ENCODE measurements at places on chromosomes 1 and 21.
A peak's percentile ranks its signal among the peaks of the same experiment; 100 is the strongest.

DNA sequence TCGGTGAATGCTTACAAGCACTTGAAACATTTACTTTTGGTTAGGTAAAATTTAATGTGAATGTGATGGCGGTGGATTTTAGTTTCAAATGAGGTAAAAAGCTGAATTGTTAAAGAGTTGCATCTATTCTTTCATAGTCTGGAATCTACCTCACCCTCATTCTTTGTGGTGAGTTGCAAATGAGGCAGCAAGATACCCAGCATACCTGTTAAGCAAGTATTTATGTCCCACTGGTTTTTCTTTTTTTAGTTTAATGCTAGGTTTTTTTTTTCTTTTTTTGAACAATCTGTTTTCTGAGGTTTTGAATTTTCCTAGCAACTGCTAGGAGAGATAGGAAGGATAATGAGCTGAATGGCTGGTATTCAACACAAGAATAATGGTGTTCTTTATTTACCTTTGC lies 127.9 kb upstream of the CACYBP start:
- DNase-seq = no peak

- DNase-seq = peak; percentile 51
Observed at GRCh38 chr1:203702130-203702577, 62.8 kb upstream of the LAX1 start.

GRCh38 chr1:176193023-176193422 lies 14.1 kb downstream of the COP1 start:
- DNase-seq = no peak

DNA sequence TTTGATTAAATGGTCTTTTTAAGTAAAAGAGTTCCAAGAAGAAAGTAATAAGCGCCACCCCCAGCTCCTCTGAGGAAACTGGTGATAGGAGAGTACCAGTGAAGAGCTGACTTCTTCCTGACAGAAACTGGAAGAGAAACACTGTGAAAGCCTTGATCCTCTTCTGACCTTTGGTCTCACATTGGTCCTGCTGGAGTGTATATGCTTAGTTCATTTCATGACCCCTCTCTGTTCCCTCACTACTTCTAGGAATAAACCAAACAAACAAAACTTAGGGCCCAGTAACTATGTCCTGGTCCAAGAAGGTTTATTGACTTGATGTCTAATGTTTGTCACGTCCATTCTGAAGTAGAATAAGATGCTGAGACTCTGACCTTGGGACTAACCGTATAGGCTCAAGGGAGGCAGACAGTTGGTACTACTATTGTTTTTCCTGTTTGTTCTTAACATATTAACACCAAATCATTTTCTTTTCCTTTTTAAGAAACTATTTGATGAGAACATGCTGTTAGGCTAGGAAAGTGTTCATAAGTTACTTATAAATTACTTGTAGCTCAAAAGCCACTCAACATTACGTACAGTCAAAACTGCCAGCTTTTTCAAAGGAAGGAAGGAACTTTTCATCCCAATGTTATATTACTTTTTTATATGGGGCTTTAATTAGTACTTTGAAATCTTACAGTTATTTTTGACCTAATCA lies 57.9 kb downstream of the MIER1 start:
- DNase-seq = no peak

GRCh38 chr21:22154579-22155274 lies 1156.5 kb downstream of the NCAM2 start:
- no peak for DNase-seq

DNA sequence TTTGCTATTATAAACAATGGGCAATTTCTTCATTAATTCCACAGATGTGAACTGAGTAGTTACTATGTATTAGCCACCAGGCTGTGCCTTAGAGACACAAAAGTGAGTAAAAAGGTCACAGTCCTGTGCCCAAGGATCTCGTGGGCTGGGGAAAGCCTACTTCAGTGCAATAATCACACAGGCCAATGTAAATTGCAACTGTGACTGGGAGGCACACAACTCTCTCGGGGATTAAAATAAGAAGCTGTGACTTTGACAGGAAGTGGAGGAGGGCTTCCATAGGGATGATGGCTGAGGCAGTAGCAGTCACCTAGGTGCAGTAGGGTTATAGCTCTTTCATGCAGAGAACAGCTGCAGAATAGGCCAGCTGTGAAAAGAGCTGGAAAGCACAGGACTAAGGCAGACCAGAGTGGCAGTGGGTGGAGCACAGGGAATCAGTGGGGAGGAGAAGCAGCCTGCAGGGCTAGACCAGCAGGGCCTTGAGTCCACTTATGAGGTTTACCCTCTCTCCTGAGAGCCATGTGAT lies 121.9 kb downstream of the MAB21L3 start:
- DNase-seq = no peak

DNA sequence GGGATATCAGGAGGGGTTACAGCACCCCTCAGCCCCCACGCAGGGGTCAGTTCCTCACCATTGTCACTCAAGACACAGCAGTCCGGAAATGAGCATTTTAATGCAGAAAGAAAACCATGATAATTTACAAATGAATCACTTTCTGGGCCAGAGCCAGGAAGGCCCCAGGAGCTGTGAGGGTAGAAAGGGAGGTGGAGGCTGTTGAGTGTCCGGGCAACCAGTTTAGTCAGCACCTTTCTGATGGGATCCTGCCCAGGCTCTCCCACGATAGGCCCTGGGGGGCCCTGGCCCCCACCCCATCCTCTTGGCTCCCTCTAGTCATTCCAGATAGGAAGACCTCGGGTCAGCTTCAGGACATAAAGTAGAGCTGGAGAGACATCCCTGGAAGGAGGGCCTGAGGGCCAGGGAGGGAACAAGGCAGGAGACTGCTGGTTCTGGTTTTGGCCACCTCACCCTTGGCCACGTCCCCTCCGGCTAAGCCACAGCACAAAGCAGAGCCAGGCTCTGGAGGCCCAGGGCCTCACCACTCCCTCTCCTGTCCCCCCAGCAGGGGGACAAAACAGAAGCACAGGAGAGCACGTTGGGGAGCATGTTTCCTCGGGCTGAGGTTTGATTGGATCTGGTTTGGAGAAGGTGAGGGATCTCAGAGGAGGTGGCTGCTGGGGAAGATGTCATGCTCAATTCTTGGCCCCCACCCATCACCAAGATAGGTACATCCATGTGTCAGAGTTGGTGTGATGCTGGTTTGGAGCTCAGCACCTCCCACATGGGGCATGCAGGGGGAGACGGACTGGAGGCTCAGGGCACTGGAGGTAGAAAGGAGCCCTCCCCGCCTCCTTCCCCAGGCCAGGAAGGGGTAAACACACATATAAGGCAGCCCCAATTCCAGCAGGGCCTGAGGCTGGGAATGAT lies 20.6 kb downstream of the ETNK2 start:
- DNase-seq = no peak

GRCh38 chr1:55519937-55520683 lies 304.9 kb upstream of the USP24 start:
- no peak for DNase-seq

DNA sequence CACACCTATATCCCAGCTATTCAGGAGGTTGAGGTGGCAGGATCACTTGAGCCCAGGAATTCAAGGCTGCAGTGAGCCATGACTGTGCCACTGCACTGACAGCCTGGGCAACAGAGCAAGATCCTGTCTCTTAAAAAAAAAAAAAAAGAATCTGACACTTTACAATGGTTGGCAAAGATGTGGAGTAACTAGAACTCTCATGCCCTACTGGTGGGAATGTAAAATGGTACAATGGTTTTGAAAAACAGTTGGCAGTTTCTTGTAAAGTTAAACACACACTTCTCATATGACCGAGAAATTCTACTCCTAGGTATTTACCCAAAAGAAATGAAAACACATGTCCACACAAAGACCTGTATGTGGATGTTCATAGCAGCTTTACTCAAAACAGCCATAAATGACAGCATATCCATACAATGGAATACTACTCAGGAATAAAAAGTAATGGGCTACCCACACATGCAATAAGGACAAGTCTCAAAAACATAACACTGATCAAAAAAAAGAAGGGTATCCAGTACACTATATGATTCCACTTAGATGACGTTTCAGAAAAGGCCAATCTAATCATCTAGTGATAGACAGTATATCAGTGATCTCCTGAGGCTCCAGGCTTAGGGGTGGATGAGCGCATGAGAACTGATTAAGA lies 58.1 kb downstream of the HLCS start:
- DNase-seq = no peak

- no peak for DNase-seq
Observed at GRCh38 chr1:23910144-23910543, 3.0 kb downstream of the CNR2 start.

DNA sequence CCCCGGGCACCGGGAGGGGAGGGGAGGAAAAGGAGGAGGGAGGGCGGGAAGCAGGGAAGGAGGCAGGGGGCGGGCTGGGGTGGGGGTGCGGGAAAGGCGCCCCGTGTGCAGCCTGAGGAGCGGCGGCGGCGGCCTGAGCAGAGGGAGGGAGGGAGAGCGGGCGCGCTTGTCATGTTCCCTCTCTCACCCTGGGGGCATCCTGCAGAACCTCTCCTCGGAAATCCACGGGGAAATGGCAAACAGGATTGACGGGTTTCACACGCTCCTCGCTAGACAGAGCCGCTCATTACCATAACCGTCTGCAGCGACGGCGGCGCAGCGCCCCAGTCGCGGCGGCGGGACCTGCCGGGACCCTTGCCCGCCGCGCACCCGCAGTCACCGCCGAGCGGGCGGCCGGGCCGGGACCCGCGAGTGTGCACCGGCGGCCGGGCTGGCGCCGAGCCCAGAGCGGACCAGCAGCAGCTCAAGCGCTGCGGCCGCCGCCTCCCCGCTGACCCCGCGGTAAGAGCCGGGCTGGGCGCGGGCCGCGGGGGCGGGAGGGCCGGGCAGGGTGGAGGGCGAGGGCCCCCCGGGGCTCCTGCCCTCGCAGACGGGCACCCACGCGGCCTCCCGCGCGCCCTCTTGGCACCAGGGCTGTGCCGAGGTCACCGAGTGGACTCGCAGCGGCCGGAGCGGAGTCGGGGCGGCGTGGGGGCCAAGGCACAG lies at the start of gene SERTAD4:
SERTAD4 (plus strand) TSS at position 286 of the 705 bp plus-strand sequence. CDS start 5,165 bp downstream, outside the sequence.
- peak; percentile 80 for DNase-seq

DNA sequence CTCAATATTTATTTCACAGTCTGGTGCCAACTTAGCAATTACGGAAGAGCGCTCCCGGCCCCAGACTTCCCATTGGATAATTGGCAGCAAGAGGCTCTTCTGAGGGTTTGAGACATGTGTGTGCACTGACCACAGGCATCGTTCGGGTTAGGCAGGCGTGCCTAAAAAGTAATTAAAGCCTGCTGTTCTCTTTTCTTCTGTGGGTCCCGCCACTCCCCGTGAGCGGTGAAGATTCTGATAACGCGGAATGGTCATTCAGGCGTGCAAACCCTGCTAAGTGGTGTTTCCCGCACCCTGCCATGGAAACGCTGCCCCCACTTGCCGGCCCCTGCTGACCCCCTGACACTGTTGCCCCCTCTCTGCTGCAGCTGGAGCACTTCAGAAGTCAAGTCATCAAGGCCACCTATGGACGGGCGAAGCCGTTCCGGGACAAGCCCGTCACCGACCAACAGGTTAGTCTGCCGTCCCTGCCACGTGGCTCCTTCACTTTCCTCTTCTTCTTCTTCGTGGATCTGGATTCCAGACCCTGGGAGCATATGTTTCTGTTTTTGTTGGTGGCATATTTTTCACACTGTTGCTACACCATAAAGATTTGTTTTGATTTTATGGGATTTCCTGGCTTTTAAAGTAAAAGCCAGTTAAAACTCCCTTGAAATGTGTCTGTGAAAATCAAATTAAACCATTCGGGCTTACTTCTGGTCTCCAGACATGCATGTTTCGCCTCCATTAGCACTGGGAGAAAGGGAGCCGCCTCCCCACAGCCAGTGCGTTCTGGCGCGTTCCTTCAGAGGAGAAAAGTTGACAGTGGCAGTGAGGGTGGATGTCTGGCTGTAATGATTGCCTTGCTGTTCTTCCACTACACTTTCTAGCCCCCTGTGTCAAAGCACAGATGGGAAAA lies 79.9 kb downstream of the FHAD1 start:
- DNase-seq = no peak

GRCh38 chr1:60502506-60502905 lies 428.9 kb upstream of the C1orf87 start:
- DNase-seq = no peak

GRCh38 chr1:46172321-46172720 lies 2.6 kb upstream of the TSPAN1 start:
- DNase-seq = no peak

- DNase-seq = no peak
Observed at GRCh38 chr1:90712153-90712856, 4.8 kb downstream of the BARHL2 start.

DNA sequence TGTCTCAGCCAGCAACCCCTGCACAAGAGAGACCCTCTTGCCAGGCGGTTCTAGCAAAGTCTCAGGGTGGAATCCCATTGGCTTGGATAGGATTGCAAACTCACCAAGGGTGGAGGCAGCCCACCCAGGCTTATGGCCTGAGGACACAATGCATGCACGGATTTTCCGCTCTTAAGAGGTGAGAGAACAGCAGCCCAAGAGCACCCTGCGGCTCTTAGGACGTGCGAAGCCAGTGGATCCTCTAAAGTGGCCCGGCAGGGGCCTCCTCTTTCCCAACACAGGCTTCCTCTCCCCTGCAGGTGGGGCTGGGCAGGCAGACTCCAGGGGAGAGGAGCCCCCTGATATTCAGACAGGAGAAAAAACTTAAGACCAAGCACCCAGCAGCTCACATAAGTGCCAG lies 31.2 kb upstream of the TMEM51 start:
- DNase-seq = no peak

Data from SK-N-DZ (cell line).